Omental fat pad (tissue), 4 donors: ENCODE measurements at places on chromosomes 12 and 14.

DNA sequence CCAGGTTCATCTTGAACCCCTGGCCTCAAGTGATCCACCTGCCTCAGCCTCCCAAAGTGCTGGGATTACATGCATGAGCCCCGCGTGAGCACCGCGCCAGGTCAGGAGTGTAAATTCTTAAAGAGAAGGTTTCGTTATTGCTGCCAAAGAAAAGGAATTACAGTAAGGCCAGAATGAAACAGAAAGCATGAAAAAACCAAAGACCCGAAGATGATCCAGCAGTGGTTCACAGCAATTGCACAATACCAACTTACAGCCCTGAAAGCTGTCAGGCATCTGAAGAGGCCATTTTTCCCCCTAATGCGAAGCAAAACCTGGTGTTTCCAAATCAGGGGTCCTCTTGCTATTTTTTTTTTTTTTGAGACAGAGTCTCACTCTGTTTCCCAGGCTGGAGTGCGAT lies 10.3 kb downstream of the RBM23 start:
- no peak for DNase-seq

DNA sequence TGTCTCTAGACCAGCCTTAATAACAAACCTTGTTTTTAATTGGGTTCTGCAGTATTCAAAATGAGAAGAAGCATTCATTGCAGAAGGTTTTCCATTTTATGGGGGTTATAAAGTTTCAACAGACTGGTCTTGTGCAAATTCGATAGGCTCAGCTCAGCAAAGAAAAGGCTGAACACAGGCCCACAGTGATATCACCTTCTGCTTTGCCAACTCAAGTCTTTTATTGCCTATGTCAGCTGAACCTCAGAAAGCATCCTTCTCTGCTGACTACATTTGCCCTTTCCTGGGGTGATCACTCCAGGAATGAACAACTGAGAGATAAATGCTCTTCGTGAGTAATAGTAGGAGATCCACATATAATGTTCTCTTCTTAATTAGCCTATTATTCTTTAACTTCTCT lies 134.5 kb upstream of the CCDC175 start:
- no peak for DNase-seq

DNA sequence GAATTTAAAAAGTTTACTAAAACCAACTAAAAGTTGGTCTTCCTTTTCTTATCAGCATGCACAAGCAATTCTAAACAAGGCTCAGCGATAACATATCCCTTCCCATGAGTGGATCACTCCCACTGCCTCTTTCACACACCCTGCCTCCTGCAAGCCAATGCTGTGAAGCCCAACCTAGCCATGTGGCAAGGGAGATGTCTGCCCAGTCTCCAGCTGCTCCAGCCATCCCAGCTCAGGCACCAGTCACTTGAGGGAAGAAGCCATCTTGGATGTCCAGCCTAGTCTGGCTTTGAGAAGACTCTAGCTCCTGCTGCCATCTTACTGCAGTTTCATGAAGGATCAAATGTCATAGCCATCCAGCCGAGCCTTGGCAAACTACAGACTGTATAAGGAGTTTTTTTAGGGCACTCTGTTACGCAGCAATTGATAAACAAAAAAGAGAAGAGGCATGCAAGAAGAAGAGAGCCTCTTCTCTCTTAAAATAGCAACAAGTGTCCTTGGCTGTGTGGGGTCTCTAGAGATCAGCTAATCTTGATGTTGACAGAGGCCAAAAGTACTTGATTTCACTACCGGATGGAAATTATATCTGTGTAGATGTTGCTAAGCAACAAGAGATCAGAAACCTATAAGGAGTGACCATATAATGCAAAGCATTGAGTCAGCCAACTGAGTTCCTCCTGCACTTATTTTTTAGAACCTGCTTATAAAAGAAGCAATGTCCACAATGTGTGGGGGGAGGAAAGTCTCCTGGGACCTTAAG lies 108.9 kb downstream of the PTCSC3 start:
- DNase-seq: no peak

- no peak for DNase-seq
Measured at GRCh38 chr12:43099691-43100163, 452.3 kb downstream of the ADAMTS20 start.

- DNase-seq: no peak
Measured at GRCh38 chr14:99475179-99475578, 5.5 kb downstream of the SETD3 start.

DNA sequence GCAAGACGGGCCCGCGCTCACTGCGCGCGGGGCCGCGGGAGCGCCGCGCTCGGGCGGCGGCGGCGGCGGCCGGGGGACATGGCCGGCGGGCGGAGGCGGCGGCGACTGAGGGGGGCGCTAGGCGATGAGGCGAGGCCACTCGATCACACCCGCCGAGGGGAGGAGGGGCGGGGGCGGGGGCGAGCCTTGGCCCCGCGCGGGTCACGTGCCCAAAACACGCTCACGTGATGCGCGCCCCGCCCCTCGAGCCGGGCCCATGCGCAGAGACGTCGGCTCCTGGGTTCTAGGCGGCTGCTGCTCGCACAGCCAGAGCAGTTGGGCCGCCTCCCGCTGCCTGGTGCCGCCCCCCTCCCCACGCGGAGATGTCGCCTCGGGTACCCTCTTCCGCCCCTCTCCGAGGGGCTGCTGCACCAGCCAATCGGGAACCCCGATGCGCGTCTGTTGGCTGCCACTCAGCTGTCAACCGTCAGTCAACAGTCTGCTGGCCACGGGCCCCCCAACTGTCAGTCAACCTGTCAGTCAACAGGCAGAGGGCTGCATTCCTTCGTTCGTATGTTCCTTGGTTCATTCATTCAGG lies at the start of gene SPPL3:
SPPL3 (minus strand) TSS at position 162 of the 577 bp plus-strand sequence. CDS start 491 bp downstream, outside the sequence.
- DNase-seq: peak; percentile 84

GRCh38 chr14:67933266-67933665 lies 113.7 kb downstream of the RAD51B start:
- no peak for DNase-seq

DNA sequence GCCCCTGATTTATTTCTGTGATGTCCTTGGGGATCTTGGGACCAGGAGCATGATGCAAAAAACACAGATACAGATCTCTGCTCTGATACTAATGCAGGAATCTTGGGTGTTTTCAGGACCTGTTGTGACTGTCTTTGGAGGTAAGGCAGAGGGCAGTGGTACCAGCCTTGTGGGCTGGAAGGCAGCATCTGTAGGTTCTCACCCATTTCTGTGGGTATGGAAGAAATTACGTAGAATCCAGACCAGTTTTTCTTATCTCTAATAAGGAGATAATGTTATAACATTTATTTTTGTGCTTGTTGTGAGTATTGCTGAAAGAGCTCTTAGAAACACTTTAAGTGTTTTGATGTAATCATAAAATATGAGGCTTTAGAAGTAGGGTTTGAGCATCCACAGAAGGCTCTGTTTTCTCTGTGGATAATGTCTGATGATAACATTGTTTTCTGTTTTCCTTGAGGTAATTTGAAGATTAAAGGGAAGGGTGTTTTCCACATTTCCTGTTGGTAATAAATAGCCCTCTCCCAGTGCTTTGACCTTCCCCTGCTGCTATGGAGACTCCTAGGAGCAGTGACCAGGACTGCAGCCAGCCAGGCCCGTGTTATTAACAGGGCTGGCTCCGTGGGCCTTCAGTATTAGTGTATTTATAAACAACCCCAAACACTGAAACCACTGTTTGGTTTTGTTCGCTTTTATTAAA lies 9.4 kb upstream of the DCP1B start:
- DNase-seq: no peak

- no peak for DNase-seq
Measured at GRCh38 chr12:24974216-24974615, 25.3 kb upstream of the BCAT1 start.

DNA sequence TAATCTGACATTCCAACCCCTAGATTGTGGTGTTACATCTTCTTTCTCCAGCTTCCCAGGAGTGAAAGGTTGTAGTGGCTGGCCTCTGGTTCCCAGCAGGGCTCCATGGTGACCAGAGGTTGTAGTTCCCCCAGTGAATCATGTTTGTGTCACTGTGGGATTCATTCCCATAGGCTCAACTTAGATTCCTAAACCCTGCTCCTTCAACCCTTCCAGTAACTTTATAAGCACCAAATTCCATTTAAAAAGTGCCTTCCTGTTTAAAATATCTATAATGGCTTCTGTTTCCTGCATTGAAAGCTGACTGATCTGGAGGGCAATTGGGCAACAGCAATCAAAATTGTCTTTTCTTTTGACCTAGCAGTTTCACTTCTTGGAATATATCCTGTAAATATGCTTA lies 40.5 kb upstream of the TBC1D15 start:
- no peak for DNase-seq

DNA sequence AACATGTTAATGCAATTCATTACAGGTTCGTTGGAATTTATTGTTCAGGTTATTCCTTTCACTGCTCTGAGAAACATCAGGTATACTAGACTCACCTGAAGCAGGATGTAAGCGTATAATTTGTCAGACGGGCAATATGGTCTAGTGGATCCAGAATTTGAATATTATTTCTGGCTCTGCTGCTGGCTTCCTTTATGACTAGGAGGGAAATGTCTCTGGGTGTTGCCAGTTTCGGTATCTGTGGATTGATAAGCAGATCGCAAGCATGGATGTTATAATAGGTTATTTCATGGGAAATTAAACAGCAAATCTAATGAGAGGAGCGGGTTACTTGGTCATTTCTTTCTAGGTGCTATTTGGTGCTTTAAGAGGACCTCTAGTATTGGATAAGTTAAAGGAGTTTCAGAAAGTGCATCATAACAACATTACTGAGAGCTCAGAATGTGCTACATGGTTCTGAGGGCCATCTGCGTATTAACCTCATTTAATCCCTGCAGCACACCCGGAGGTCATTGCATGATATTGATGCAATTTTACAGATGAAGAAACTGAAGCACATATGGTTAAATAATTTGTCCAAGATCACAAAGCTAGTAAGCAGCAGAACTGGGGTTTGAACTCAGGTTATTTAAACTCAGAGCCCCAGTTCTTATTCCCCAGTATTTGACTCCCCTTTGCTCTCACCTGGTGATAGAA lies 47.3 kb upstream of the BCAT1 start:
- no peak for DNase-seq

DNA sequence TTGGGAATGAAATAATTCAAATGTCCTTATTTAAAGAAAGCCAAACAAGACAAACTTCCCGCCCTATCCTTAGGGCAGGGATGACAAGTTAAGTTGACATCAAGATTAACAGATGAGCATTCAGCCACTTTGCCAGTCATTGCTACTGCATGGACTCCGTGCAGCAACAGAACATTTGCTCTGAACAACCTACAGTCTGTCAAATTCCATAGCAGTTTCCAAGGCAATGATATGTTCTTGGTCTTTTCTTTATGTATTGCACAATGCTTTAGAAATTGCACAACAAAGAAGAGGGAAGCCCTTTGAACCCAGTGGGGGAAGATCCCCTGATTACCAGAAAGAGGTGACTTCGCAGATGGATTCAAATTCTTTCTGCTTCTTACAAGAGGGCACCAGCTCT lies 269.8 kb downstream of the BCAT1 start:
- DNase-seq: no peak

- DNase-seq: no peak
Measured at GRCh38 chr12:113146999-113147398, 2.5 kb upstream of the CFAP73 start.

- no peak for DNase-seq
Measured at GRCh38 chr14:32587461-32587860, 258.4 kb downstream of the AKAP6 start.

DNA sequence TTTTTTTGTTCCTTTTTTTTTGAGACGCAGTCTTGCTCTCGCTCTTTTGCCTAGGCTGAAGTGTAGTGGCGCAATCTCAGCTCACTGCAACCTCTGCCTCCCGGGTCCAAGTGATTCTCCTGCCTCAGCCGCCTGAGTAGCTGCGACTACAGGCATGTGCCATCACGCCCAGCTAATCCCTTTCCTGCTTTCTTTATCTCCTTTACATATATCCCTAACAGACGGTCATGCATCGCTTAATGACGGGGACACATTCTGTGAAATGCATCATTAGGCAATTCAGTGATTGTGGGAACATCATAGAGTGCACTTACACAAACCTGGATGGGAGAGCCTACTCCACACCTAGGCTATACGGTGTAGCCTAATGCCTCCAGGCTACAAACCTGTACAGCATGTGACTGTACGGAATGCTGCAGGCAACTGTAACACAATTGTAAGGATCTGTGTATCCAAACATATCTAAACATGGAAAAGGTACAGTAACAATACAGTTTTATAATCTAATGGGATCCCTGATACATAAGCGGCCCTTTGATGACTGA lies 32.8 kb downstream of the NOS1 start:
- DNase-seq: no peak

- DNase-seq: no peak
Measured at GRCh38 chr14:58643366-58643765, 5.6 kb downstream of the DACT1 start.

GRCh38 chr14:80784820-80785219 lies 156.7 kb downstream of the CEP128 start:
- no peak for DNase-seq

GRCh38 chr12:12007001-12007712 lies 63.6 kb upstream of the BCL2L14 start:
- no peak for DNase-seq

DNA sequence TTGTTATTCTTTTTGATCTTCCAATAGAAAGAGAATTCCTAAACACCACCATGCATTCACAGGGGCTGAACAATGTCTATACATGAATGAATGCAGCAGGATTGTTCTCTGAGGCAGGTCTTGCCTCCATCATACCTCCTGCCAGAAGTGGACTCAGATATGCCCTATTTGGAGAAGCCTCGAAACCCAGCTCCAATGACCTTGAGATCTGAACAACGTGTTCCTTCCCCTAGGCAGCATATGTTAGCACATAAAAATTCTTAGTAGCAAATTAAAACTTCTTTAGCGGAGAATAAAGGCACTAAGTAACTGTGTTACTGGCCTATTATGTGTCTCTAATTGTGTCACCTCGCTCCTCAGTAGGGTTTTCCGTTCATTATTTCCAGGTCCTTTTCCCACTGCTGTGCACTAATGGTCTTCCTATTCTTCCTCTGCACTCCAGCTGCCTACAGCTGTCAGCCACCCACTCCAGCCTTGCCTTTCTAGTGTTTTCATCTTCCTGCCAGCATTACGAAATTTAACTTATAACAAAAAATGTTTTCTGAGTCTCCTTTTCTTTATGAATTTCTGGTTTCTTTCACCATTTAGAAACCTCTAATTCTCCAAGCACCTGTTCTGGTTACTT lies 62.6 kb upstream of the IGF1 start:
- no peak for DNase-seq

- no peak for DNase-seq
Measured at GRCh38 chr12:48542300-48542928, 17.0 kb downstream of the OR8S1 start.

- DNase-seq: no peak
Measured at GRCh38 chr14:69464379-69464778, 20.1 kb upstream of the PLEKHD1 start.

DNA sequence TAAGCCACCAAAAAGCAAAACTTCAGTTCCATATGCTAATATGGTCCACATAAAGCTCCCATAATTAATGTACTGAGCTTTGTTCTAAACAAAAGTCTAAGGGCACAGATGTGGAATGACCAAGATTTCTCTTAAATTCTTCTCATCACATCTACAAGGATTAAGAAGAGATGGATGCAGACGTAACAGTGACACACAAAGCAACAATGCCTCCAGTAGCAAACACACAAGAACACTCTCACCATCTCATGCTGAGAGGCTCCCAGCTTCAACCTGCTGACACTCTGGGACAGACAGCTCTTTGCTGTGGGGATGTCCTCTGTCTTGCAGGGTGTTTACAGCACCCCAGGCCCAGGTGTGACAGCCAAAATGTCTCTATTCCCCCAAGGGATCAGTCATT lies 48.2 kb downstream of the SETD3 start:
- no peak for DNase-seq
